ENCODE measurements at places on chromosomes 1 and 21.

- DNase-seq: no peak
Observed at GRCh38 chr1:13478692-13479091, 35.1 kb downstream of the LRRC38 start.

GRCh38 chr1:25066256-25066655 is 136.2 kb upstream of the RUNX3 start:
- DNase-seq: no peak

DNA sequence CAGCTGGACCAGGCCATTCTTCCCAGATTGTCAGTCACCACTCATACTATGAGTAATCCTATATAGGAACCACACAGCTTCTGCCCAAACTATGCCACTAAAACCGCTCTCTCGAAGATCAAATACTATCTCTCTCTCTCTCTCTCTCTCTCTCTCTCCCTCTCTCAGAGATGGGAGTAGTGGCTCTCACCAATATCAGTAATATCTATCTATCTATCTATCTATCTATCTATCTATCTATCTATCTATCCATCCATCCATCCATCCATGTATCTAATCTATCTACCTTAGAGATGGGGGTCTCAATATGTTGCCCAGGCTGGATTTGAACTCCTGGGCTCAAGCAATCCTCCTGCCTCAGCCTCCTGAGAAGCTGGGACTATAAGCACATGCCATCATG is 4.7 kb upstream of the HIPK1 start:
- no peak for DNase-seq

- DNase-seq: peak; percentile 100
Observed at GRCh38 chr1:6962478-6962995, 177.3 kb downstream of the CAMTA1 start.

GRCh38 chr1:183873642-183874041 is 68.7 kb downstream of the RGL1 start:
- DNase-seq: no peak

- DNase-seq: no peak
Observed at GRCh38 chr1:187999973-188000372, 1171.2 kb downstream of the PLA2G4A start.

DNA sequence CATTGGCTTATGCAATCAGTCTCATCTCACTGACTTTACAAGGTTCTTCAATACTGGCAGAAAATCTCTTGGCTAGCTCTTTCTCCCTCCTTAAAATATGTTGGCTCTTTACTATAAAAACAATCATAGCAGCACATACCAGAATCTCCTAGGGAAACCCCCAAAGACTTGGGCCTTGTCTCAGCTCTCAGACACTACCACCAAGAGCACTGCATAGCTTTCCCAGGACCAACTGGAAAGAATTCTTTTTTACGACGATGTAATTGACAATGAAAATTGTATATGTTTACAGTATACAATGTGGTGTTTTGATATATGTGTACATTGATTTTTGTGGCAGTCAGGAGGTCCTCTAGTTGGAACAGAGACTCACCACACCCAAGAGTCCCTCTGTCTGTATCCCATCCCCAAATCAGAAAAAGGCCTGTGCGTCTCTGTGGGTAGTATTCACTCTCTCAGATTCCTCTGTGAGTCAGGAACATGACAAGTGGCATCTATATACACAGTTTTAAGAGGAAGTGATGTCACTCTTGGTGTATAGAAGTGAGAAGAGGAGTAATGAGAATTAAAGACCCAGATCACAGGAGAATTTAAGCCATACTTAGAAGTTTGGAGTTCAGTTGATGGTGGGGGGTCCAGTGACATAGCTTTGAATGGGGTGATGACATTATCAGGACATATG is 21.1 kb downstream of the SMAP2 start:
- DNase-seq: no peak

GRCh38 chr1:153470707-153471106 is 10.3 kb upstream of the S100A7 start:
- no peak for DNase-seq

GRCh38 chr1:221871056-221871455 is 129.2 kb upstream of the DUSP10 start:
- DNase-seq: no peak

DNA sequence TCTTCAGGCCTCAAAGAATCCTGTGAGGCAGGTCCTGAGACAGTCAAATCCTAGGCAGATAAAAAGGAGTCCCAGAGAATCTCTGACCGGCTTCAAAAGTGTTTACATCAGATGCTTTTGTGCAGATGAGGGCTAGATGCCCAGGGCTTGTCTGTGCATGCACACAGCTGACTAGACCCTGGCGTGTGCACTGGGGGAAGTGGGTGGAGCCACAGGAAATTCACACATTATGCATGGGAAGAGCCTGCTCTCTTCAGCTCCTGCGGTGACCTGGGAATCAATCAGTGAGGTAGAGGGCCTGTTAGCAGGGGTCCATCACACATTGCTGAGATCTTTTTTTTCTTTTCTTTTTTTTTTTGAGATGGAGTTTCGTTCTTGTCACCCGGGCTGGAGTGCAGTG is 36.6 kb upstream of the NHLH2 start:
- peak; percentile 66 for DNase-seq

GRCh38 chr1:27487966-27488884 is 1.7 kb downstream of the WASF2 start:
- no peak for DNase-seq

- DNase-seq: peak; percentile 32
Observed at GRCh38 chr1:20386323-20387081, 95.8 kb downstream of the VWA5B1 start.

- no peak for DNase-seq
Observed at GRCh38 chr1:227127891-227128290, 187.8 kb downstream of the COQ8A start.

DNA sequence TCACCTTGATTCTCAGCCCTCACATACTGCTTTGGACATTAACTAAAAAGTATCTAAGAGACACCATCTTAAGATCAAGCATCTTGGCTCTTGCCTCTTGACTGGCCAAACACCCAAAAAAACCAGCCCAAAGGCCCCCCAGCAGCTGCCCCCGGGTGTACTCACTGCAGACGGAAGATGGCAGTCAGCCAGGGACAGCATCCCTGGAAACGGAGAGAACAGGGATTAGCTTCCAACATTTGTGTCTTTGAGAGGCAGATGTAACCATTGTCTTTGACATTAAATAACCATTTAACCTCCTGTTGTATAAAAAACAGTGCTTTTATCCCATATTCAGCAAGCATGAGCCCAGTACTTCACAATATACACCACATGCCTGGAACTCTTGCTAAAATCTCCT is 11.3 kb downstream of the TMEM63A start:
- peak; percentile 65 for DNase-seq

- peak; percentile 15 for DNase-seq
Observed at GRCh38 chr1:925561-926421, 2.1 kb downstream of the SAMD11 start.

DNA sequence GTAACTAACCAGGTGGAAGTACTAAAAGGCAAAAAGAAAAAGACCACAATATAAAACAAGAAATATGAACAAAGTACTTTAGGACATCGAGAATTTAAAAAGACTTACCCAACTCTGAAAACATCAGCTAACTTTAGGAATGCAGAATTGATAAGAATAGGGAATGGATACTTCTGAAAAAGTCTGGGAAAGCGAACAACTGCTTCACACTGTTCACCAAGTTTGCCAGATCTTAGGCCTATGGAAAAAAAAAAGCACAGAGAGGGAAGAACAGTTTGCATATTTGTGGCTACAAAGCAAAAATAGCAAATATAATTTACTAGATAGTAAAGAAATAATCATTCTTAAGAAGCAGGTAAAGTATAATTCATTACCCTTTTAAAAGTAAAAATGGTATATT is 14.4 kb downstream of the INTS7 start:
- DNase-seq: no peak

DNA sequence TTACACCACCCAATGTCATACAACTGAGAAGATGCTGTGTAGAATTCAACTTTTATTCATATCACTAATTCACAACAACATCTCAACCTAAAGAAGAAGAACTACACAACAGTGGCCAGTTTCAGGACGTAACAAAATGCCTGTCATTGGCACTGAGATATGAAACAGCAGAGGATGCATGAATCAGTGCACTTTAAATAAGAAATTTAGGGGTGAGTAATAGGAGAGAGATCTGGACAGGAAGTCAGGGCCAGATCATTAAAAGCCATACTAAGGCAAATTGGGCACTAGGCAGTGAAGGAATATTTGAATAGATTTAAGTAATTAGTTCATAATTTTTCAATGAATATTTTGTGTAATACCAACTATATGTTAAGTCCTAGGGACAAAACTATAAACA is 510.5 kb downstream of the PLPP3 start:
- no peak for DNase-seq

DNA sequence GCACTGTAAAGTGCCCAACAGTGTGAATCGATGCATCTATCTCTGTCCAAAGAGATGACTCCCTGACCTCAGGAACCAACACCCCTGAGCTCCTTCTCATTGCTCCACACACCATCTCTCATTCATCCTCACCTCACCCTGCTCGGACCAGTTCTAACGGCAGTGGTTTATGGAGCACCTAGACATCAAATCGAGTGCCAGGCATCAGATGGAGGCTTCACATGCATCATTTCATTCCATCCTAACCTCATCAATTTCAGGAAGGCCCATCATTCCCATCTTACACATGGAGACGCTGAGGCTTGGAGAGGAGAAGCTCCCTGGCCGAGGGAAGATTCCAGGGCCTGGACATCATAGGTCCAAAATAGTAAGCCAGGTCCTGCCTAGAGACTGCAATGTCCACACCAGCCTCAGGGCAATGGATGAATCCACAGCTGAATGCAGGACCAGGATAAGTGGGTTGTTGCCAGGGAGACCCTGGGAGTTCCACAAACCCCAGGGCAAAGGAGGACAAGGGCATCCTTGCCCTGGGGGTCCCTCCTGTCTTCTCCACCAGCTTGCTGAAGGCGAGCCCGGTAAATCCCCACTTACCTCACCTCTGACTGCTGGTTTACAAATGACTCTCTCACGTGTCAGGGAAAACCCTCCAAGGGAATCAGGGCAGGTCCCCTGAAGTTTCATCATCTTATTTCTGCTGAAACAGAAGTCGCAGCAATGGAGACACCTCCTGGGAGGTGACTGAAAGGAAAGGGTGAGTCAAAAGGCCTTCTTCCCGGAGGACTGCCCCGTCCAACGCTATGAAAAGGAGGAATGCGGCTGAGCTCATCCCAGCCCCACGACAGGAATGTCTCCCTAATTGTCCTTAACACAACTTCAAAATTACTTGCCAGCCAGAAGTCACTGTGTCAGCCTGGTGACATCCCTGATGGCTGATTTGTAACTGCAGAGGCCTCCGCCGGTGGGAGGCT is 9.0 kb upstream of the IFFO2 start:
- no peak for DNase-seq

- no peak for DNase-seq
Observed at GRCh38 chr1:157025856-157026255, 19.7 kb downstream of the ARHGEF11 start.

GRCh38 chr1:9589144-9589718 is 520 bp downstream of the TMEM201 start:
- peak; percentile 5 for DNase-seq

GRCh38 chr1:24691051-24691450 is 47.9 kb downstream of the SRRM1 start:
- no peak for DNase-seq

DNA sequence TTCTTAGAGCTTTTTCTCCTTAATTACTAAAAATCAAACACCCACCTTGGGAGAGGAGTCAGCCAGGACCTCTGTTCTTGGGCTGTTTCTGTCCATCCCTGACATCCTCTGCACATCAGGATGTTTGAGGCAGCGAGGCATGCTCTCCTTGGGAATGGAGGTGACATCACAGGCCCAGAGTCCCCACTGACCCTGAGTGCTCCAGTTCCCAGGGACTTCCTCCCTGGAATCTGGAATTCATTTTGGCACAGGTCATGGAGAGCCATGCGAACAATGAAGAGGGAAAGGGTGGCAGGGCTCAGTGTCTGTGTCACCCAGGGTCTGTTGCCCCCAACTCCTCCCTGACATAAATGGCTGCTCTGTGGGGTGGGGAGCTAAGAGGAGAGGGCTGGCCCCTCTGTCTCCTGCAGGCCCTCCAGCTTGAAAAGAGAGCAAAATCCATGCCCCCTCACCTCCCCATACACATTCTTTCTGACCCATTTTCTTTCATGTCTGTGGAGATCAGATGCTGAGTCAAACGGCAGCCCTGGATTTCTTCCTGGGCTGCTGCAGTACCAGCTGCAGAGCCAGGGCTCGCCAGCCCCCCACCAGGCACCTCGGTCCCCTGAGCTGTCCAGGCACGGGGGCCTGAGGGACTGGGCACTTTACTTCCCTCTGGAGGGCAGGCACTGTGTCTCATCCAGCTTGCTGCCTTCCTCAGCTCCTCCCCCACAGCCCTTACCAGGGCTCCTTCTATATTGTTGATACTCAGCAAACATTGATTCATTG is 102.0 kb downstream of the NMNAT2 start:
- no peak for DNase-seq

GRCh38 chr1:27436204-27437159 is 44.1 kb downstream of the GPR3 start:
- no peak for DNase-seq

DNA sequence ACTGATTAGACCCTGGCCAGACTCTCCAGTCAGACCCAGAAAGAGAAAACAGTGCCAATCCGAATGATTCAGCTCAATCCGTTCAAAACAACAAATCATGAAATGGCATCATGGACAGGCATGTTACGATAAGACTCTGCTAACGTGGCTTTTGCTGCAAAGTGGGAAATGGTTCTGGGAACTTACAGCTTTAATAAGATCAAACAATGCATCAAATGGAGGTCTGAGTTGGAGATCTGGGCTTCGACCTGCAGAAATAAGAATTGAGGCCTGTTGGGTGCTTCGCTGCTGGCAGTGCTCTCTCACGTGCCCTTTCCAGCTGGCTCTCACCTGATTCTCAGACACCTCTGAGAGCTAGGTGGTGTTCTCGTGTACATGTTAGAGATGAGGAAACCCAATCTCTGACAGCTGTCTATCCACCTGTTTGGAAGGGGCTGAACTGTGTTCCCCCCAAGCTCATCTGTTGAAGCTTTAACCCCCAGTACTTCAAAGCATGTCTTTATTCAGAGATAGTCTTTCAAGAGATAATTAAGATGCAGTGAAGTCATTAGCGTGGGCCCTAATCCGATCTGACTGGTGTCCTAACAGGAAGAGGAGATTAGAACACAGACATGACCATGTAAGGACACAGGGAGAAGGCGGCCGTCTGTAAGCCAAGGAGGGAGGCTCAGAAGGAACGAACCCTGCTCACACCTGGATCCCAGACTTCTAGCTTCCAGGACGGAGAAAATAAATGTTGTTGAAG is 45.5 kb upstream of the ETS2 start:
- DNase-seq: no peak

DNA sequence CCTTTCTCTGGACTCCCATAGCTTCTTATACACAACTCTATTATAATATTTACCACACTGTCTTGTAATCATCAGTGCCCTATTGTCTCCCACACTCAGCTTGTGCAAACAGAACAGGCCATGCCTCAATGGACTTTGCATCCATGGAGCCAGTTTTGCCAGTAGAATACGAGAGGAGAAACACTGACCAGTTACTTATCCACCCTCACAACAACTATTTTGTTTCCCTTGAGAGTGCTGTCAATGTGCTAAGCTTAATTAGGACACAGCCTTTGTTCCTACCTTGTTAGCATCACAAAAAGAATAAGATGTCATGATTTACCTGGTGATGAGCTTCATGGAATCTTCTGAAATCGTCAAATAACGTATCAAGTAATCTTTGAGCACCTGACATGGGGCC is 18.1 kb upstream of the LRRC52 start:
- no peak for DNase-seq

- DNase-seq: no peak
Observed at GRCh38 chr1:43396059-43396458, 6.4 kb downstream of the SZT2 start.

- no peak for DNase-seq
Observed at GRCh38 chr1:204041803-204042505, 31.0 kb upstream of the SOX13 start.

GRCh38 chr1:169102567-169102966 is 3.9 kb upstream of the ATP1B1 start:
- DNase-seq: peak; percentile 93
